ENCODE measurements at places on chromosomes 2 and 18. TPM values are rescaled to one million over a fixed set of nuclear protein-coding genes. Genes with fewer than 3 reads are reported as not detected.

TRIP12 gene
- polyA plus RNA-seq = 57.8 TPM

ST8SIA3 gene
- polyA plus RNA-seq = 27.4 TPM

RIT2 gene
- 1.1 TPM for polyA plus RNA-seq

SLC4A5 gene
- polyA plus RNA-seq = 3.2 TPM

UGT1A3 gene
- polyA plus RNA-seq = not detected

RGPD4 gene
- polyA plus RNA-seq = 0.26 TPM

GKN2 gene
- polyA plus RNA-seq = not detected

SPATA3 gene
- polyA plus RNA-seq = not detected

RNPEPL1 gene
- 16.1 TPM for polyA plus RNA-seq

ACTG2 gene
- polyA plus RNA-seq = 0.67 TPM

EEF1B2 gene
- 551 TPM for polyA plus RNA-seq

LONRF2 gene
- 20.9 TPM for polyA plus RNA-seq

KYNU gene
- polyA plus RNA-seq = 0.18 TPM

ACKR3 gene
- polyA plus RNA-seq = 0.74 TPM

CHRNG gene
- not detected for polyA plus RNA-seq

Measured in neural cell (in vitro differentiated cells).